ENCODE measurements at places on chromosomes 7 and 10. TPM values are rescaled to one million over a fixed set of nuclear protein-coding genes. Genes with fewer than 3 reads are reported as not detected.

DNA sequence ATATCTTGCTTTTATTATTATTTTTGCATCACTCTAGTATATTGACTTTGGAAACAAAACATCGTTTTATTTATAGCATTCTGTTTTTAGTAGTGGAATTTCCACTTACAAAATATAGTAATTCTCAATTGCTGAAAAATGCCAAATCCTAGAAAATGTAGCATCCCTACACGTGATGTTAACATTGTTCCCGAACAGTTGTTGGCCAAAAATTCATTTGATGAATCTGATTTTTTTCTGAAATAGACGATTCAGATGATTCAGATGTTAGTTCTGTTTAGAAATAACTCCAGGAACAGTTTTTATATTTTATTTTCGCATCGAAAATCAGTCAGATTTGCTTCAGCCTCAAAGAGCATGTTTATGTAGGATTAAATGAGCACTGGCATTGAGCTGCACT lies 122.4 kb downstream of the GFRA1 start:
- no peak for DNase-seq
- H3K27ac ChIP-seq: no peak overlapping the region
- peaks cover 2% of the 10 kb centered on the region for H3K4me1 ChIP-seq
- H3K36me3 ChIP-seq: no peaks in the 10 kb centered on the region

Gene PLXNA4
- 1.2 TPM for total RNA-seq

- no peak overlapping the region for H3K4me3 ChIP-seq
- no peak overlapping the region for H3K27ac ChIP-seq
- DNase-seq: no peak
- H3K27me3 ChIP-seq: no peaks in the 10 kb centered on the region
- H3K36me3 ChIP-seq: no peaks in the 10 kb centered on the region
These were observed 696.9 kb upstream of the NRP1 start for GRCh38 chr10:34031400-34031799.

DNA sequence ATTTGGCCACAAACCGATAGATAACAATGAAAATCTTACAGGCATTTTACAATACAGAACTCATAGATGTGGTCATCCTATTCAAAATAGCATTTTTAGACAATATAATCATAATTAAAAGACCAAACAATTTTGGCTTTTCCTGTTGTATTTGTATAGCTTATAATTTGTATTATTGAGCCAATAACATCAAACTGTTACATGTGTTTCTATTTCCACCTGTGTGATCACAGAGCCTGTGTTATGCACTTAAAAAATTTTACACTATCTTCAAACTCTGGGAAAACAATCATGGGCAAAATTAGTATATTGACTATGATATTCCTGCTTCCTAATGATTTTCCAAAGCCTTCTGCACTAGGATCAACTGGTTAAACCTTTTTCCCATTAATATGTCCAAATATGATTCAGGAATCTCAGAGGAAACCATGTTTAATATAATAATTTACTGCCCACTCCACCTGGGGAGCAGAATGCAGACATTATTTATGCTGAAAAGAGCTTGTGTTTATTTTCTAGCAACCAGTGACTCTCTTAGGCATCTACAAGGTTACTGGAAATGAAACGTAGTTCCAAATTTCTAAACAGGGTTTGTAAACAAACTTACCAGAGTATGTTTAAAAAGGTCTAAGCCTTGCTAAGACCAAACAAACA lies 1.7 kb downstream of the RHOBTB1 start:
- no peak for DNase-seq
- H3K36me3 ChIP-seq: no peaks in the 10 kb centered on the region
- H3K27ac ChIP-seq: no peak overlapping the region
- H3K4me3 ChIP-seq: no peak overlapping the region

GRCh38 chr7:34133983-34134782 lies 228.8 kb downstream of the BMPER start:
- H3K27me3 ChIP-seq: no peaks in the 10 kb centered on the region
- no peaks in the 10 kb centered on the region for H3K4me1 ChIP-seq
- DNase-seq: peak; percentile 17
- H3K4me3 ChIP-seq: no peak overlapping the region

Gene GPNMB
- 0.38 TPM for total RNA-seq
